Thymus (tissue), 14 donors: ENCODE measurements at places on chromosomes 12 and 14. TPM values are rescaled to one million over a fixed set of nuclear protein-coding genes. Genes with fewer than 3 reads are reported as not detected.

The ACRBP gene
- 2.0 TPM for total RNA-seq

The RHOJ gene
- 1.0 TPM for total RNA-seq

- H3K4me3 ChIP-seq, result no peak overlapping the region
- no peaks in the 10 kb centered on the region for H3K4me1 ChIP-seq
- H3K36me3 ChIP-seq, result peaks cover 74% of the 10 kb centered on the region
- DNase-seq, result no peak
- no peak overlapping the region for H3K27ac ChIP-seq
These were observed 135.0 kb downstream of the NCOR2 start for GRCh38 chr12:124432376-124432775.

DNA sequence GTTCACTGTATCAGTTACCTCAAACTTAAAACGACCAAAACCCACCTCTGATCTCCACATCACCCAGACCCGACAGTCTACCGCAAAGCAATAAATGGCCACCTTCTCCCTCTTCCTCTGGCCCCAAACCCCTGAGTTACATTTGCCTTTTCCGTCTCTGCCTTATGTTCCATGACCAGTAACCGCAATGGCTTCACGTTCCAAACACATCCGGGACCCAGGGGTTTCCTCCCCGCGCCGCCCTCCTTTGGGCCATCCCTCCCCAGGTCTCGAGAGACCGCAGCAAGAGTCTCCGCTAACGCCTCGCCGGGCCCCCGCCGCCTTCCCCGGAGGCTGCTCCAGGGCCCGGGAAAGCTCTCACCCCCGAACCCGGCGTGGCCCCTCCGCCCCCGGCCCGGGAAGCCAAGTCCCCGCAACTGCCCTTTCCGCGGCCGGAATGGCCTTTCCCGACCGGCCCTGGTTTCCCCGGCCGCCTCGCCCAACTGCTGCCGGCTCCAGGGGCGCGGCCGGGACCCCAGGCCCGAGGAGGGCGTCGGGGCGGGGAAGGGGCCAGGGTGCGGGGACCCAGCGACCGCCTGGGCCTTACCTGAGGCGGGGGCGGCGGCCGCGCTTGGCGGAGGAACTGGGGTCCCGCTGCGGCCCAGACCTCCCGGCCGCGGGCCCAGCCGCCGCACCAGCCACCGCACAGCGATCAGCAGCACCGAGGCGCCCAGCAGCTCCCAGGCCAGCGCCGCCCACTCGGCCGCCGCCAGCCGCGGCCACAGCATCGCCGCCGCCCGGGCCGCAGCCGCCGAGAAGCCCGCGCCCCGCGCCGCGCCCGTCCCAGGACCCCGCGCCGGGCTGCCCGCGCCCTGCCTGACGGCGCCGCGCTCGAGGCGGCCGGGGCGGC is at the start of gene ANKLE2:
Gene ANKLE2, minus strand, starts transcription at position 801 of the 889 bp plus-strand sequence. Its CDS starts 34 bp downstream, at position 767.
- peak within 1 kb of the TSS; percentile 78 for H3K4me3 ChIP-seq
- peak; percentile 44 for DNase-seq
- no peaks in the 10 kb centered on the region for H3K27me3 ChIP-seq
- peak within 1 kb of the TSS; percentile 91 for H3K27ac ChIP-seq
- H3K36me3 ChIP-seq, result peaks cover 21% of the 10 kb centered on the region
- peaks cover 15% of the 10 kb centered on the region for H3K4me1 ChIP-seq
